ENCODE measurements at places on chromosomes 4 and X.

DNA sequence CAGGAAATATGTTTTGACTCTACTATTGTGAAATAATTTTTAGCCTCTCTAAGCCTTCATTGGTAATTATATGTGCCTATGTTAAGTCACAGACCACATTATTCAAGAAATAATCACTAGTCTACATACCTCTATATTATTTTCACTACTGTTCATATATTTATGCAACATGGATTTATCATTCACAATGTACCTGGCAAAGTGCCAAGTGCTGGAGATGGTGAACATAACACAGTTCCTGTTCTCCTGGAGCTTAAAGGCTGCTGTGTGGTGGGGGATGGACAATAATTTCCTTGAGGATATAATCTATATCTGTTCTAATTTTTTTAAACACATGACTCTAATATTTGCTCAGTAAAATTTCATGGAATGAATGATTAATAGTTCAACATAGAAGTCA lies 527.7 kb upstream of the CXorf51A start:
- no peak for DNase-seq

GRCh38 chrX:46543441-46543840 lies 1.8 kb downstream of the ZNF674 start:
- DNase-seq: no peak

DNA sequence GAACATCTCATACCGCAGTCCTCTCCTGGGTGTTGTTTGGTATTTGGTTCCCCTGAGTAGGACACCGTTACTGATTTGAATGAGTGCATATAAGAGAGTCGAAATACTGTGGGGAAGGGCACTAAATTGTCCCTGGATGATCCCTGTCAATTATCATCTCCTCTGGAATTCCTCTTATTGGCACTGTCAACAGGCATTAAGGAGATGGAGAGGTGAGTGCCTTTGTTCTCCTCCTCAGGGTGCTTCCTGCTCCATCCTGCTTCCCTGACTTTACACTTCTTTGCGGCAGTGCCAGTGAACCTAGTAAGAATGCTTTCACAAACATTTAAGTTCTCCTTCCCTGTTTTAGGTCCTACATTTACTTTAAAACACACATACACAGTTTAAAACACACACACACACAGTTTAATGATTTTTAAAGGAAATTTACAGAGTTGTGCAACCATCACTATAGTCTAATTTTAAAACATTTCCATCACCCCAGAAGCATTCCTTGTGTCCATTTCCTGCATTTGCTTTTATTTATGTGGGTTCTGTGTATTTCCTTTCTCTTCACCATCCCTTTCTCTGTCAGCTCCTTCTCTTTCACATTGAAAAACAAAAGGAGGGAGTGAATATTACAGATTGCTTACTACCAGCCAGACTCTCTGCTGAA lies 20.9 kb upstream of the ZRSR2 start:
- DNase-seq: no peak

GRCh38 chr4:77538144-77538543 lies 67.5 kb upstream of the CXCL13 start:
- DNase-seq: no peak

GRCh38 chr4:147651563-147651962 lies 32.4 kb downstream of the PRMT9 start:
- no peak for DNase-seq

DNA sequence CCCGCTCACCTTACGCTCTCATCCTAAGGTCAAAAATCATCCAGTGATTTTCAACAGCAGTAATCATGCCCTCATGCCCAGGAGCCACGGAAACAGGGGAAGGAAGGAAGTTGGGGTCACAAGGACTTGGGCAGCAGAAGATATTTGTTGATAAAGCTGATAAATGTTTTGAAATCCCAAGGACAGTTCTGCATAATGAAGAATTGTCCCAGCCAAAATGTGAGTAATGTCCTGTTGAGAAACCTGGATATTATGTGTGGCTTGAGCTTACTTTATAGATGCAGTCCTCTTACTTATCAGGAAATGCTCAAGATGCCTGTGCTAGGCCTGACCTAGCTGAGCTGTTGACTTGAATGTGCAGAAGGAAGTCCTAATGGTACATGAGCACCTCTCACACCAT lies 263.0 kb upstream of the ZFP42 start:
- DNase-seq: no peak

- no peak for DNase-seq
These were observed 18.8 kb upstream of the MXD4 start for GRCh38 chr4:2280531-2281300.

GRCh38 chrX:19626230-19626629 lies 110.9 kb upstream of the MAP3K15 start:
- no peak for DNase-seq

- DNase-seq: no peak
These were observed 88.1 kb upstream of the PLAC1 start for GRCh38 chrX:134746410-134746785.

GRCh38 chrX:11040405-11040804 lies 70.7 kb upstream of the HCCS start:
- no peak for DNase-seq

All from stimulated activated CD8-positive, alpha-beta memory T cell treated with anti-CD3 and anti-CD28 coated beads, Interleukin-7, amount 100 ng/mL, for 48 hours (primary cell).